ENCODE measurements at places on chromosomes 12 and 14.

- no peak for DNase-seq
Measured at GRCh38 chr14:64232095-64232838, 61.9 kb downstream of the ESR2 start.

GRCh38 chr12:64510667-64511066 is 58.7 kb downstream of the TBK1 start:
- no peak for DNase-seq

GRCh38 chr12:57865084-57865751 is 18.7 kb upstream of the CTDSP2 start:
- peak; percentile 74 for DNase-seq

- DNase-seq, result peak; percentile 88
Measured at GRCh38 chr12:127145929-127146789, 1120.8 kb upstream of the TMEM132C start.

- no peak for DNase-seq
Measured at GRCh38 chr12:62679608-62680007, 213.0 kb downstream of the MON2 start.

GRCh38 chr12:97127061-97127460 is 220.0 kb downstream of the NEDD1 start:
- DNase-seq, result no peak

GRCh38 chr14:58878439-58879139 is 240.8 kb downstream of the DACT1 start:
- no peak for DNase-seq

- no peak for DNase-seq
Measured at GRCh38 chr14:35435177-35435576, 30.6 kb upstream of the NFKBIA start.

DNA sequence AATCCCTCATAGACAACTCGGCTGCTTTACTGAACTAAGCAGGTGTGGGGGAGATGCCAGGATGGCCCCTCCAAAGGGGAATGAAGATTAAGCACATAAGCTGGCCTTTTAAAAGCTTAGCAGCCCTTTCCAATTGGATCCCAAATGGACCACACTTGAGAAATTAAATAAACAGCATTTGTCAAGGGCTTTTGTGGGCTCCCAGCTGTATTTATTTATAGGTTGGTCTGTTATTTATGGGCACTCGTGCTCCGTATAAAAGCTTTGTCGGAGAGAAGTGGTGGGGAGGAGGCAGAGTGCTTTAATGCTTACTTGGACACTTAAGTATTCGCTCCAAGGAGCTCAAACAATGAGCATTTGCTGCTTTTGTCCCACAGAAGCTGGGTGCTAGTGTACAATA is 580.2 kb downstream of the MED13L start:
- DNase-seq, result no peak

- DNase-seq, result no peak
Measured at GRCh38 chr12:72276181-72276805, 4.1 kb downstream of the TRHDE start.

DNA sequence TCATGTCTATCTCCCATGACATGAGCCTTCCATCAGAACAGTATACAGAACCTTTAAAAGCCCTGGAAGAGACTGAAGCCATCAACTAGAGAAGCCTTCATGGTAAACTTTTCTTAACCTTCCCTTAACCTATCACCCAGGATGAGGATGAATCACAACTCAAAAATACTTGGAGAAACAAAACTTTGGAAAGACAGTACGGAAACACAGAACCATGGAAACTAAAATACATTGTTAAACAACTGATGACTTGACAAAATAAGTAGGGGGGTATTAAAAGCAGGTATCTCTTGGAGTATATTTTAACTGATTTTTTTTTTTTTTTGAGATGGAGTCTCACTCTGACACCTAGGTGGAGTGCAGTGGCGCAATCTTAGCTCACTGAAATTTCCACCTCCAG is 8.7 kb downstream of the TM7SF3 start:
- no peak for DNase-seq

GRCh38 chr12:124684496-124684895 is 117.1 kb upstream of the NCOR2 start:
- no peak for DNase-seq

DNA sequence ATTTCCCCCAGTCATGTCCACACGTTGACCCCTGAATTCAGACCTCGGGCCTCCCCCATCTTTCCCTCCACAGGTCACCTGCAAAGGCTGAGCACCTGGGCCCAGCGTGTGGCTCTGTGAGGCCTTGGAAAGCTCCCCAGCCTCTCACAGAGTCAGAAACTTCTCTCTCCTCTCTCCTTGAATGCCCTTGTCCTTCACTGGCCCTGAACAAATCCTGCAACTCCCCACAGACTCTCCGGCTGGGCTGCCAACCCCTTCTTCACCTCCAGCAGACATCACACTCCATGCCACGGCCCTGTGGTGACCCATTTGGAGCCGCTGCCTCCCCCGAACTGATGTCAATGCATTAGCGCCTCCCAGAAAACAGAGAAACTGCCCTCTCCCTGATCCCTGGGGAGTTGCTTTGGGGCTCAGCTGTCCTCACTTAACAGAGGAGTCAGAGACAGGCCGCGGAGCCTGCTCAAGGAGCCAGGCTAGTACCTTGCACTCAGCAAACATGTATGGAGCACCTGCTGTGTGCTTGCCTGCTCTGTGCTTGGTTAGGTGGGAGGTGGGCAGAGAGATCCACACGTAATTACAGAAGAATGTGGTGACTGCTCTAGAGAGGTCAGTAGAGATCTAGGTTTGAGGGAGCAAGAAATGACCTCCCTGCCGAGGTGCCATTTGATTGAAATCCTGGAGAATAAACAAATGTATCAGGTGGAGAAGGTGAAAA is 99.2 kb upstream of the PWP1 start:
- DNase-seq, result no peak

GRCh38 chr12:47385653-47386052 is 305.9 kb upstream of the AMIGO2 start:
- no peak for DNase-seq

DNA sequence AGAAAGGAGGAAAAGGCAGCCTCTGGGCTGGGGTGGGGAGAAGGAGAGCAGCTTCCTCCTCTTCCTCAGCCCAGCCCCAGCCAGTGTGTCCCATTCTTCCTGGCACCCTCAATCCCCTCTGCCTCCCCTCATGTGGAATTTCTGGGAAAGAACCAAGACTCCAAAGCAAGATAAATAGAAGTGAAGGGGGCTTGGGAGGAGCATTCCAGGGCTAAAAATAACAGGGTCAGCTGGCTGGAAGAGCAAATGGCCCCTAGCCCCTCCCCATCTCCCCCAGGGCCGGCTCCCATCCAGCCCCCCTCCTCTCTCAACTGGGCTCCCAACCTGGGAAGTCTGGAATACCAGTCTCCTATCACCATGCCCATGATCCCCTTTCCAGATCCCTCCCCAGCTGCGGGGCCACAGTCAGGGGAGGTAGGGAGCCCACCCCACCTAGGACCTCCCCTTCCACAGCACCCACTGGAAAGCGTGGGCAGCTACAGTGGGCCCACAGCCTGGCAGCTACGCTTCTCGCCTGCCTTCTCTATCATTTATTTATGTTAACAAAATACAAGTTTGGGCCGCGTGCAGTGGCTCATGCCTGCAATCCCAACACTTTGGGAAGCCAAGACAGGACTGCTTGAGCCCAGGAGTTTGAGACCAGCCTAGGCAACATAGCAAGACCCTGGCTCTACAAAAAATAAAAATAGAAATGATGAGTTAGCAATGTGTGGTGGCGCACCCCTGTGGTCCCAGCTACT is 88.3 kb downstream of the IRF2BPL start:
- DNase-seq, result no peak

- no peak for DNase-seq
Measured at GRCh38 chr14:96274122-96274521, 18.1 kb downstream of the BDKRB1 start.

- peak; percentile 26 for DNase-seq
Measured at GRCh38 chr14:104442107-104442551, 137.4 kb upstream of the C14orf180 start.

DNA sequence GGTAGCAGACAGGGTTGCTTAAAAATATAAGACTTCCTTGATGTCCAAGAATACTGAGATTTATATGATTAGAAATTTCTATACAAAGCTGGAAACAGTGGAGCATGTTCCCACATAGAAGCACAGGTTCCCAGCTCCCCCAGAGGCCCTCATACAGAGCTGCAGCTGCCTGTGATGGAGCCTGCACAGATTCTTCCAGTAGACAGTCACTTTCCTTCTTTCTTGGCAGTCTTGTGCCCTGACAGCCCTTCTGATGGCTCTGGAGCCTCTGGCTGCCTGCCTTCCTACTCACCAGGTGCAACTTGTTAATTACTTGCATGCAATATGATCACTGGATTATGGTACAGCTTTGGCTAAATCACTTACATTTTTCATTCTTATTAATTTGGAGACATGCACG is 44.4 kb downstream of the BICD1 start:
- DNase-seq, result no peak

- no peak for DNase-seq
Measured at GRCh38 chr14:102799684-102800562, 22.7 kb downstream of the TRAF3 start.

DNA sequence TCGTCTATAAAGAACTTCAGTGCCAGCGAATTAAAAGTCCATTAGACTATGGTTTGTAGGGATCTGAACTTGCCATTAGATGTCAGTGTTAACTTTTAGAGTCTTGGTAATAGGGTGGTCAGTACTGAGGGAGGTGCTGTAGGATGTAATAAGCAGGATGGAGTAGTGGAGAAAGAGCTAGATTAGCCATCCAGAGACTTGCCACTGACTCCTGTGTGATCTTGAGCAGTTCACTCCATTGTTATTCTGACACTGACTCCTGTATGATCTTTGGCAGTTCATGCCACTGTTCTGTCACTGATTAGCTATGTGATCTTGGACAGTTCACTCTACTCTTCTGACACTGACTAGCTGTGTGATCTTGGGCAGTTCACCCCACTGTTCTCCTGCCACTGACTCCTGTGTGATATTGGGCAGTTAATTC is 133.6 kb downstream of the TTLL5 start:
- no peak for DNase-seq

GRCh38 chr12:128267131-128267622 is at the start of gene TMEM132C:
TSS of gene TMEM132C (plus strand) at chr12:128267170. CDS start at chr12:128267403, 233 bp downstream.
- DNase-seq, result no peak

DNA sequence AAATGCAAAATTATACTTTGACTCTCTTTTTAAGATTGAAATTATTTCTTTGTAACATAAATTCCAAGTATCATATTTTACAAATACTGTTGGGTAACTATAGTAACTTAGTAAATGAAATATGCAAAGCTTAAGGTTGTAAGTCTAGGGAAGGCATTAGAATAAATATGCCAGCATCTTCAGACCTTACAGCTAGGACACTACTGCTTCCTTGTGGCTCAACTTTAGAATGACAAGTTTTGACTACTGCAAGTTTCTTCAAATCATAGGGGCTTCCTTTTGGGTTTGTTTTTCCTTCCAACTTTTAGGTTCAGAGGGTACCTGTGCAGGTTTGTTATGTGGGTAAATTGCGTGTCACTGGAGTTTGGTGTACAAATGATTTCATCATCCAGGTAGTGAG is 17.7 kb upstream of the ANP32D start:
- DNase-seq, result no peak

GRCh38 chr14:60720391-60720790 is 3.8 kb downstream of the SIX4 start:
- DNase-seq, result no peak

DNA sequence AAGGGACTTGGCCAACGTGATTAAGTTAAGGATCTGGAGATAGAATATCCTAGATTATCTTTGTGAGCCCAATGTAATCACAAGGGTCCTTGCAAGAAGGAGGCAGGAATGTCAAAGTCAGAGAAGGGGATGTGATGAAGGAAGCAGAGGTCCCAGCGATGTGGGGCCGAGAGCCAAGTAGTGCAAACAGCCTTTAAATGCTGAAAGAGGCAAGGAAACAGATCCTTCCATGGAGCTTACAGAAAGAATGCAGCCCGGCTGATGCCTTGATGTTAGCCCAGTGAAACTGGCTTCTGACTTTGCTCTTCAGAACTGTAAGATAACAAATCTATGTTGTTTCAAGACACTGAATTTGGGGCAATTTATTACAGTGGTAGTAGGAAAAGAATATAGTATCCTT is 74.9 kb downstream of the NEDD1 start:
- DNase-seq, result no peak

DNA sequence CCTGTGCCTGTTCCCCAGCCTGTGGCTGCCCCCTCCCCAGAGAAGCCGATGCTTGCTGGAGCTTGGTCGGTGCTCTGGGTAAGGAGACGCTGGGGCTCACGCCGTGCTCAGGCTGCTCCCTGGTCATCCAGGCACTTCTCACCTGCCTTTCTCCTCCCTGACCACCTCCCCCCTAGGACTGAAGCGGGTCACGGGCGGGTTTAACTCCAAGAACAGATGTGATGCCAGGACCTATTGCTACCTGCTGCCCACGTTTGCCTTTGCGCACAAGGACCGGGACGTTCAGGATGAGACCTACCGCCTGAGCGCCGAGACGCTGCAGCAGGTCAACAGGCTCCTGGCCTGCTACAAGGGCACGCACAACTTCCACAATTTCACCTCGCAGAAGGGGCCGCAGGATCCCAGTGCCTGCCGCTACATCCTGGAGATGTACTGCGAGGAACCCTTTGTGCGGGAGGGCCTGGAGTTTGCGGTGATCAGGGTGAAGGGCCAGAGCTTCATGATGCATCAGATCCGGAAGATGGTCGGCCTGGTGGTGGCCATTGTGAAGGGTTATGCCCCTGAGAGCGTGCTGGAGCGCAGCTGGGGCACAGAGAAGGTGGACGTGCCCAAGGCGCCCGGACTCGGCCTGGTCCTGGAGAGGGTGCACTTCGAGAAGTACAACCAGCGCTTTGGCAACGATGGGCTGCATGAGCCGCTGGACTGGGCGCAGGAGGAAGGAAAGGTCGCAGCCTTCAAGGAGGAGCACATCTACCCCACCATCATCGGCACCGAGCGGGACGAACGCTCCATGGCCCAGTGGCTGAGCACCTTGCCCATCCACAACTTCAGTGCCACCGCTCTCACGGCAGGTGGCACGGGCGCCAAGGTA is 8.4 kb upstream of the EP400 start:
- DNase-seq, result no peak

- no peak for DNase-seq
Measured at GRCh38 chr14:34436118-34436905, 25.7 kb downstream of the SPTSSA start.

- DNase-seq, result no peak
Measured at GRCh38 chr14:75271514-75271913, 7.1 kb upstream of the FOS start.

DNA sequence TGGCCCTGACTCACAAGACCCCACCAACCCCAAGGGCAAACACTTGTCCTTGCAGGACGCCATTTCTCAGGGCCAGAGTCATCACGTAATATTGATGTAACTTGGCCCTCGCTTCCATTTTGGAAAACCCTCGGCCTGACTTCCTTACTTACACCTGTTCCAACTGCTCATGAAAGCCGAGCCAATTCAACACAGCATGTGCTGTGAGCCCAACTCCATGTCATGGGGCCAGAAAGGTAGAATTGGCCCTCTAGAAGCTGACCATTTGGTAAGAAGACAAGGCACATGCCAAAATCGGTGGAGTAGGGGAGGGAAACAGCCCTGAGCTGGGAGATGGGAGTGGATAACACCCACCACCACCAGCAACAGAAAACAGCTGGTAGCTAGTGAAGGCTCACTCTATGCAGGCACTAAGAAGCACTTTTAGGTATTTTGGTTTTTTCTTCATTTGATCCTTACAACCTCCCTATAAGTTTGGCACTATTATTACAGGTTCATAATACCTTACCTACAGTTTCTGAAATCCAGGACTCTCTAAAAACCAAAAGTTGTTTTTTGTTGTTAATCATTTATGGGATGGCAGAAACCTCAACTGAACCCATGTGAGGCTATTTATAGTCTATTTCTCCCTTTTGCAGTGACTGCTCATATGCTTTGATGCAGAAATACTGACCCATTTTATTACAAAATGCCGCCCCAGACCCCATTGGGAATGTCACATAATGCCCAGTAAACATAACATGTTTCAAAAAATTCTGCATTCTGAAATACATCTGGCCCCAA is 6.5 kb downstream of the TTC7B start:
- no peak for DNase-seq

GRCh38 chr12:110540048-110540447 is 37.9 kb downstream of the RAD9B start:
- DNase-seq, result no peak
